ENCODE measurements at places on chromosomes 12 and 14. TPM values are rescaled to one million over a fixed set of nuclear protein-coding genes. Genes with fewer than 3 reads are reported as not detected.

Gene FAM90A1
- 0.91 TPM for polyA plus RNA-seq

DNA sequence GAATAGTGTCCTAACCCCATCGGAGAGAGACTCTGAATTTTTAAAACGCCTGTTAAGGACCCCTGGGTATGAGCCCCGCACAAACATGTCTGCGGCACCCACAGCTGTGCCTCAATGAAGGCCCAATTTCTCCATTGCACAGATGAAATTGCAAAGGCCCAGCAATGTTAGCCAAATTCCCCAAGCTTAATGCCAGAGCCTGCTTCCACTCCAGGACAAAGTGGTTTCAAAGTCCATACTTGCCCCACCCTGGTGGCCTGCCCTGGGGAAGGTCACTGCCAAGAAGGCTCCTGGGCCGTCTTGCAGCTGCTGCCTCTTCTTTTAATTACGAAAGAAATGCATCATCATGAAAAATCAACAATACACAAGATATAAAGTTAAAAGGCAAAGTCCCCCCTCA lies 1179.7 kb downstream of the VRK1 start:
- DNase-seq = no peak

DNA sequence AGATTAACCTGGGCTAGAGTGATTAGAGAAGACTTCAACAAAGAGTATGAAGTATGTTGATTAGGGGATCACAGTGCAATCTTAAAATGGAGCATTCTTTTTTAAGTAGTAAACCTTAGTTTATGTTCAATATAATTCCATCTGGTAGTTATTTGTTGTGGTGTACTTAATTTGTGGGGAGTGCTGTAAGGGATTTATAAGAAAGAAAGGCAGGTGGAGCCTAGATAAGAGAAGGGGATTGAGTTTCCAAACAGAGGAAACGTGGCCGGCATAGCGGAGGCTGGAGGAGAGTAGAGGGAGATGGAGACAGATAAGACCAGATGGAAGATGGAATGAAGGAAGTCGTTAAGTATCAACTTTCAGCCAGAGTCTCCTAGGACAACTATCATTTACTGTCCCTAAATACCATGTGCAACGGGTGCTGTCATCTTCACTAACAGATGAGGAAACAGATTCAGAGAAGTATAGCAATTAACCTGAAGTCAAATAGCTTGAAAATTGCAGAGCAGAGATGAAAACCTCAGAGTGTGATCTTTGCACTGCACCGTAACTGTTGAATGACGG lies 38.1 kb downstream of the GOLGA5 start:
- no peak for DNase-seq

DNA sequence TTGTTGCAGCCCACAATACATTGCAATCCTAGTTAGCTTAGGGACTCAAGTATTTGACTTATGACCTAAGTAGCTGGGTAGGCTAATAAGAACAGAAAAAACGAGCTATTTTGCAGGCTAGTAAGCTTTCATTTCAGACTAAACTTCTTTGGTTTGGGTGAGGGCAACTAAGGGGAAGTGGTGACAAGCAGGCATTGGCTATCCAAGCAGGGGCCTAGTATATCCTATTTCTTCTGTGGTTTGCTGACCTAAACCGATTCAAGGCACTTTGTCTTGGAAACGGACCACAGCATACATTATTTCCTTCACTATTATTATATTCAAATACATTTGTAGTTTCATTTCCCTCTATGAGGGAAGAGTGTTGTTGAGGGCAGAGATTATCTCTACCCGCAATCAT lies 21.6 kb upstream of the SLC5A8 start:
- no peak for DNase-seq

Gene SLC7A7
- 660 TPM for polyA plus RNA-seq

GRCh38 chr14:22939684-22940083 lies 10.5 kb upstream of the PRMT5 start:
- no peak for DNase-seq

DNA sequence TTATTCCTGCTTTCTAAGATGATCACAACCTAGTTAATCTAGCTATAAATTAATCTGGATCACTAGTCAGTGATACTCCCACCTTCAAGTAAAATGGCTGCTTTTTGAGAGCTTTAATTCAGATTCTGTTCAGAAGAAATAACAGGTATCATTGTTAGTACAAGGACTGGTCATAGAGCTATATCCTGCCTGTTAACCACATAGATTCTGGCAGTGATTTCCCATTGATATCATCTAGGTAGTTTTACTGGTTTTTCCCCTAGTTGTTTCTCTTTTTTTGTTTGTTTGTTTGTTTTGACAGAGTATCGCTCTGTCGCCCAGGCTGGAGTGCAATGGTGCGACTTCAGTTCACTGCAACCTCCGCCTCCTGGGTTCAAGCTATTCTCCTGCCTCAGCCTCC lies 39.0 kb upstream of the HIF1A start:
- no peak for DNase-seq

DNA sequence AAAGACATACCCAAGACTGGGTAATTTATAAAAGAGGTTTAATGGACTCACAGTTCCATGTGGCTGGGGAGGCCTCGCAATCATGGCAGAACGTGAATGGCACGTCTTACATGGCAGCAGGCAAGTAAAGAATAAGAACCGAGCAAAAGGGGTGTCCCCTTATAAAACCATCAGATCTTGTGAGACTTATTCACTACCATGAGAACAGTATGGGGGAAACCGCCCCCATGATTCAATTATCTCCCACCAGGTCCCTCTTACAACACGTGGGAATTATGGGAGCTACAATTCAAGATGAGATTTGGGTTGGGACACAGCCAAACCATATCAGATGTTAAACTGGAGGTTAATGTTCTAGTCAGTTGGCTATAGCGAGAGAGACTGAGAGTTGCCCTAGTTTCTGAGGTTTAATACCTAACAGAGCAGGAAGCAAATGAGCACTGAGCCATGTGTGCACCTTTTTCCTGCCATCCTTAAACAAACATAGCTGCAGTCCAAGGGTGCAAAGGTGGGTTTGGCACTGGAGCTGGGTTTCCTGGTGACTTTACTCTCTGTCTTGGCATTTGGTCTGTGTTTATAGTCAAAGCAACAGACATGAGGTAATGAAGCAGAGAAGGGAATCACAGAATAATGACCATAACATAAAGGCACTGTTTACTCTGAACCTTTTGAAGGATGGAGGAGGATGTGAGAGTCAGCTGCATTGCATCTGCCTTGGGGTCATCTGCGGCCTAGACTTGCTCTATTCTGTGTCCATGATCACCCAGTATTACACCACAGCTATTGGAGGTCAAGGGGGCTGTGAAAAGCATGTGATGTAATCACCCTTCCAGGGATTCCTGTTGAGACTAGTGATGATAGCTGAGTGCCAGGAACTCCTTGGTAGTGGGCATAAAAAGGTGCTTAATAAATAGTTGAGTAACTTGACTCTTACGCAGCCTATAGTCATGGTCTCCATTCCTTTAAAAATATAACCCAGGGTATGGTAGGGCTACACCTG lies 83.6 kb upstream of the USP44 start:
- DNase-seq = peak; percentile 93

DNA sequence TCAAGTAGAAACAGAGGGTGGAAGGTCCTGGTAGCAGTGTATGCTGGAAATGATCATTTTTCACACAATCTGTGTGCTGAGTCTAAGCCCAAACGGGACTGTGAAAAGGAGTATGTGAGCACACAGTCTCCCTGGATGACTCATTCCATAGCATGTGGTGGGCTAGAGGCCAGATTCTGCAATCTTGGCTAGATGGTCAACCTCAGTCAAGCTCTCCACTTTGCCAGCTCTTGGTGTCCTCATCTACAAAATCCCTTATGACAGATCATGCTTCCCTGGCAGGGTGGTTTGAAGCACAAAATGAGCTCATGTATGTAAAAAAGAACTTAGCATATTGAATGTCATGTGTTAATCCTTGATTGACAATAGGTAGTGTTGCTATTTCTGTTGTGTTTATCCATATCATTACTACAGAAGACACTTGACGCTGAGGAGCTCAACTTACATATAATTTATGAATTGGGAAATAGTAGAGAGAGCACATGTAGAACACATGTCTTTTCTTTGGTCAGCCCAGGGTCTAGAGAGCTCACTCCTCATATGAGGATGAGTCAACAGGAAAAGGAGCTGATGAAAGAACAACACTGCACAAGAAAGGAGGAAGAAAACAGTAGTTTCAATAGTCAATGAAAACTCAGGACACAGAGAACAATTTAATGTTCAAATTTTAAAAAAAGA lies 517.5 kb downstream of the BCL11B start:
- DNase-seq = no peak

Gene NAA25
- 19.4 TPM for polyA plus RNA-seq

Gene KRT79
- not detected for polyA plus RNA-seq

GRCh38 chr14:81474148-81474492 lies 59.5 kb downstream of the SEL1L start:
- DNase-seq = no peak

GRCh38 chr12:122205053-122205925 lies 1.8 kb downstream of the B3GNT4 start:
- no peak for DNase-seq

Gene ABCD4
- polyA plus RNA-seq = 138 TPM

- DNase-seq = no peak
Measured at GRCh38 chr12:111638556-111638955, 39.4 kb upstream of the ATXN2 start.

Gene KRT3
- not detected for polyA plus RNA-seq

- DNase-seq = no peak
Measured at GRCh38 chr14:96881713-96882112, 84.5 kb downstream of the VRK1 start.

GRCh38 chr12:123024819-123025391 lies 44.4 kb downstream of the ARL6IP4 start:
- peak; percentile 48 for DNase-seq

Gene SMCO2
- polyA plus RNA-seq = 0.25 TPM

DNA sequence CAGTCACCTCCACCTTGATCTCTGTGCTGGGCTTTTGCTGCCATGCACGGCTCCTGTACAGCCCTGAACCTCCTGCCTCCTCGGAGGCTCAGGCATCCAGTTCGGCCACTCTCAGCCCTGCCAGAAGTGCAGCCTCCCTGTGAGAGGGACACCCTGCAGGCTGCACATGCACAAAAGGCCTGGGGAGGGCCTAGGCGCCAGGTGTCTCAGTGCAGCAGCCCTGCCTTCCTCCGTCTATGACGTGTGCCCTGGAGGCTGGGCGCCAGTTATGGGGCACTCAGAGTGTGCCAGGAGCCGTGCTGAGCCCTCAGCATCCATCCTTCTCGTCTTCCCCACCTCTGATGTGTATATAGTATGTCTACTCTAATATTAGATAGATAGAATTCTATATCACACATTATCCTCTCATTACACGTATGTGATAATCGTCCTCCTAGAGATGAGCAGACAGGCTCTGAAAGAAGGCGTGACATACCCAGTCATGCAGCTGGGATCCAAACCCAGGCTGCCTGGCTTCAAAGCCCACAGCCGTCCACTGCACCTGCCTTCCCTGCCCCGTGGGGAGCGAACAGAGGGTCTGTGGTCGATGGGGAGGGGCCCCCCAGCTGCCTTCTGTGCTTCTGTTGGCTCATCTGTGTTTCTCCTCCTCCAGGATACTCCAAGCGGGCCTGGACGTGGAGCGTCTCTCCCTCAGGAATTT lies 101.1 kb downstream of the B4GALNT3 start:
- no peak for DNase-seq

DNA sequence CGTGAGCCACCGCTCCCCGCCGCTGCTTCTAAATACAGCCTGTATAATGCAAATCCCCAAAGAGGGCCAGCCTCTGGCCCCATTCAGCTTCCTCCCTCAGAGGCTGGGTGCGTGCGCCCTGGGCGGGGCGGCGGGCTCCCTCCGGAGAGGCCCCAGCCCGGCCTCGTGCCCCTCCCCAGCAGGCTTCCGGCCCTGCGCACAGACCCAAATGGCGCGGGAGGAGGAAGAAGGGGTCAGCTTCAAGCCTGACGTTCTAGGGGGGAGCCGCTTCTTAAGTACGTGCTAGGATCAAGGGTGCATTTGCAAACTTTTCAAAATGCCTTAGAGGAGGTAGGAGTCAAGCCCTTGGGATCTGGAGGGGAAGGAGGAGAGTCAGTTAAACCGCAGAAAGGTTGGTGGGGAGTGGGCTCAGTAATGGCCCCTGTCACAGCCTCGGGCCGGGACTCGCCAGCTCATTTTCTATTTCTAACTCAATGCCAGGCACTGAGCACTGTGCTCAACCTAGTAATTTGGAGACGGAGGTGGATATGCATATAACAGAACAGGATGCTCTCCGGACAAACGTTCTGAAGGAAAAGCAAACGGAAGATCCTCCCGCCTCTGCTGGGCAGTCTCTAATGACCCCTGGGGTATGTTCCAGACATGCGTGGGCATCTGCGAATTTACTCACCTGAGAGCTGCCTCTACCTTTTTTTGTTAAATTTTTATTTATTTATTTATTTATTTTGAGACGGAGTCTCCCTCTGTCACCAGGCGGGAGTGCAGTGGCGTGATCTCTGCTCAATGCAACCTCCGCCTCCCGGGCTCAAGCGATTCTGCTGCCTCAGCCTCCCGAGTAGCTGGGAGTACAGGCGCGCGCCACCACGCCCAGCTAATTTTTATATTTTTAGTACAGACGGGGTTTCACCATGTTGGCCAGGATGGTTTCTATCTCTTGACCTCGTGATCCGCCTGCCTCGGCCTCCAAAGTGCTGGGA lies 32.3 kb downstream of the NINJ2 start:
- DNase-seq = no peak

Gene ALG10B
- polyA plus RNA-seq = 7.4 TPM

- DNase-seq = no peak
Measured at GRCh38 chr12:84741031-84741430, 171.6 kb downstream of the SLC6A15 start.

DNA sequence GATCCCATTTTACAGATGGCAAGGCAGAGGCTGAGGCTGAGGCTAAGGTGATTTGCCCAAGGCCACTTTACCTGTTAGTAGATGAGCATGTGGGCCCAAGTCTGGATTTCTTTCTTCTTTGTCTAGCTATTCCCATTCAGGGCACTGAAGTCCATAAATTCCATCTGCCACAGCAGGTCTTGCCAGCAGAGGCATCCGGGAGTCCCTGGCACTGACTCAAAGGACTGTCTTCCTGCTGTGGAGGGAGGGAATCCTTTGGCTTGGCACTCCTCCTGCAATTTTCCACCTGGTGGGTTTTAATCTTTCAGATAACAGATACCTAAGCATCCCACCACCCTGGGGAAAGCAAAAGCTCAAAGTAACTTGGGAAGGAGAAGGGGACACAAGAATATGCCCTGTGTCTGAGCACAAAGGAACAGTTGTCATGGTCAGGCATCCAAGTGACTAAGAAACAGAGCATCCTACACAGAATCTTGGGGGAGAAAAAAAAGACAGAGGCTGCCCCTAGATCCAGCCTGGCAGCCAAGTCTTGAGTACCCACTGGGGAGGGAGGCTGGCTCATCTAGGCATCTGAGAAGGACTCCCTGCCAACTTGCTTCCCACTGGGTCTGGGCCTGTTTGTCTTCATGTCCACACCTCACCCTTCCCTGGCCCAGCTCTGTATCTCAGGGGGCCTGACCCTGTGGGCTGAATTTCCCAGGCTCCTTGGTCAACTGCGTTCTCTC lies 35.6 kb upstream of the CMKLR1 start:
- DNase-seq = no peak

DNA sequence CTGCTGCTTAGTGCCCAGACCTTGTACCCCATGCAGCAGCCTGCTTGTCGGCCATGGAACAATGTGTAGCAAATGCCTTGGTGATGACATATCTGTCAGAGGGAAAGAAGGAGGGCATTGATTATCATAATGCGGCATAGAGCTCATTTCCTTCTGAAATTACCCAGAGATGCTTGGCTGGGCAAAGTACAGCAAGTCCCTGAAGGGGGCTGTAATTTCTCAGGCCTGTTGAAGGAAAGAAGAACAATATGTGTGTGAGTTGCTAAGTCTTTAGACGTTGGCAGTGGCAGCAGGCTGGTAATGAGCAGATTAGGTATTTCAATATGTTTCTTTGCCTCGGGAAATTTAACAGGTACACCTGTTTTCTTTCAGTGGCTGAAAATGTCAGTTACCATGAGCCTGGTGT lies 128.6 kb downstream of the CRADD start:
- peak; percentile 87 for DNase-seq

Gene PLBD1
- polyA plus RNA-seq = 37.9 TPM

Data from large intestine (tissue), 12 donors.